Occipital lobe (tissue), 3 donors: ENCODE measurements at places on chromosomes 7 and 10.

DNA sequence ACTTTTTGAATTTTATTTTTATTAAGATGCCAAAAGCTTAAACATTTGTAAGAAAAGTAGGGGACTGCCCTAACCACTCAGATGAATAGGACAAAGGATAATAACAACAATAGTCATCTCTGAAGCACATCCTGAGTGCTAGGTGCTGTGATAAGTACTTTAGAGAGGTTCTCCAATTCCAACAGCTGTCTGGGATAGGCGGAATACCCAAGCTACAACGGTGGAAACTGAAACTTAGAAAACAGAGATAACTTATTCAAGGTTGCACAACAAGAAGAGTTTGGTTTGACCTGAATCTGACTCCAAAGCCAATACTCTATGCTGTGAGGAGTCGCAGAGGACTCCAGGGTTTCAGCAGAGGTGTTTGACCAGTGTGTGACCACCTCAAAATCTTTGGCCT, 2.0 kb downstream of the RTKN2 start:
- DNase-seq = no peak

GRCh38 chr7:33849004-33849403, 56.3 kb upstream of the BMPER start:
- DNase-seq = no peak

GRCh38 chr7:27079234-27079975, 16.4 kb downstream of the HOXA1 start:
- DNase-seq = no peak

GRCh38 chr7:155167706-155168365, 97.7 kb downstream of the HTR5A start:
- no peak for DNase-seq

GRCh38 chr10:13420532-13421307, 72.6 kb upstream of the SEPHS1 start:
- no peak for DNase-seq

DNA sequence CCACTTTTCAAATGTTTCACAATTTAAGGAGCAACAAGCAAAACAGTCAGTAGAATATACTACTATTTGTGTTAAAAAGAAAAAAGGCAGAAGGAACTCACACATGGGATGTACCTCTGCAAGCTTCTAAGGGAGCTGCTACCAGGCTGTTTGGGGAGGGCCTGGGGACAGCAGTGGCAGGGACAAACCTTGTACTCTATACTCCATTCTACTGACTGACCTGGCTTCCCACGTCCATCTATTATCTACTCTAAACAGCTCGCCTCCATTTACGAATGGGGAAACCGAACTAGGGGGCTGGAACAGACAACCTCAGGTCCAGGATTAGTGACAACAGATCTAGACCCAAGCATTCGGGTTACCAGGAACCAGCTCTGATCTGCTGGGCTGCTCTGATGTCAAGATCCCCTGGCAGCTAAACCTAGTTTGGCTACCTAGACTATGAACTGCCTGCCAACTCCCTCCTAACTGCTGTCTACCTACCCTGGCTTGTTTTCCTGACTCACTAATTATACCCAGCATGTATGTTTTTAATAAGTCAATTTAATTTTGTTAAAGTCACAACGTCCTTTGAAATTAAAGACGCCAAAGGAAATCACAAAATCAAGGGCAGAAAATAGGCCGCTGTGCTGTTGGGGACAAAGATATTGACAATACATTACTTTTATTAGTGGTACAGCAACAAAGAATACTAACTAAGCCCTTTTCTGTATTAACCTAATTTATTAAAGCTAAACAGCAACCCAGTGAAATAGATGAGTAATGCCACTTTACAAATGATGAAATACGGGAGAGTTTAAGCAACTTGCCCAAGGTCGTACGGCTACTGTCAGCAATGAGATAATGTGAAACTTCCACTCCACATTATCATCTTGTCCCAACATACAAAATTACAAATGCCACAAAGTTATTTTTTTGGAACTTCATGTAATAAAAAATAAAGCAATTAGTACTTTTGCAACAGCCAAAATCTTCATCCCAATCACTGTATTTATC, 5.3 kb downstream of the PSAP start:
- DNase-seq = no peak
